Nephron progenitor cell (in vitro differentiated cells): ENCODE measurements at places on chromosomes 12 and 14.

- peak; percentile 17 for DNase-seq
These were observed 101.3 kb downstream of the PPM1A start for GRCh38 chr14:60350366-60350720.

DNA sequence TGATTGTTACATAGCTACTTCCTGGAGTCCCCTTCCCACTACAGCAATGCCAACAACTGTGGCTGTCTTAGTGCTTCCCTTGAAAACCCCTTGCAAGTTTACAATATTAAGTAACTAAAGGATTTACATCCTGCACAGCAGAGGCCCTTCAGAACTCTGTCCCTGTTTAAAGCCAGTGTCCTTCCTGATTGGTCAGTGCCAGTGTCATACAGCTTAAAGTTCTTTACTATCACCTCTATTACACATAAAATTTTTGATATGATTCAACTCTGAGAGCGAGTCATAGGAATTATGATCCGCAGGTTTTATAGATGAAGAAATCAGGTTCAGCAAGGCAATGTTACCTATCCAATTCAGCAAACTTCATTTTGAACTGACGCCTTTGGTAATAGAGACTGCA lies 91.4 kb upstream of the ALX1 start:
- no peak for DNase-seq

- no peak for DNase-seq
These were observed 940.2 kb downstream of the GALC start for GRCh38 chr14:87052646-87053225.

GRCh38 chr14:49924852-49925251 lies 32.0 kb downstream of the ARF6 start:
- no peak for DNase-seq

DNA sequence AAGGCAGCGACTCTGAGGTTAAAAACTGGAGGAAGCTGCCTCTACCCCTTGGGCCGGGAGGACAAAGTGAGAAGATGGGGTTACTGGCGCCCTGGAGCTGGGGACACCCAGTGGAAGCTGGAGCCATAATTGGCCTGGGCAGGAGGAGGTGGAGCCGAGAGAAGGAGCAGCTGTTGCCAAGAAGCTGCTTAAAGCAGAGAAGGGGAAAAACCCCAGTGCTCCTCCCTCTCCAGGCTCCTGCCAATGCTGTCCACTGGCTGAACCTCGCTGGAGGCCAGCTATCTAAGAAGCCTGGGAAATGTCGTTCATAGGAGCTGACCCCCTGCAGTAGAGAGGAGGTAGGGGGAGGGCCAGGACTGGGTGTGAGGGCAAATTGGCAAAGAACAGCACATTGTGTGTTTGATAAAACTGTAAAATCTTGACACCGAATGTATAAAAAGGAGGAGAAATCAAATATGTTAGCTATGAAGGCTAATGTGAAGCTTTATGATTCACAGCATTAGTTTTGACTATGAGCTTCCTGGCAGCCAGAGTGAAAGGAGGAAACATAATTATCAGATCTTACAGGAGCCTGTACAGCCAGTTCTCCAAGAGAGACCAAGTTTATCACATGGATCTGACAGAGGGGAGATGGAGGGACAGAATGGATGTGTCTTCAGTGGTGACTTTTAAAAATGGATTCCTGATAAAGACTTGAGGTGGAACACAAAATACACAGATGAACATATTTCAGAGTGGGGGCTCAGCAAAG lies 9.5 kb downstream of the HHIPL1 start:
- DNase-seq = no peak

DNA sequence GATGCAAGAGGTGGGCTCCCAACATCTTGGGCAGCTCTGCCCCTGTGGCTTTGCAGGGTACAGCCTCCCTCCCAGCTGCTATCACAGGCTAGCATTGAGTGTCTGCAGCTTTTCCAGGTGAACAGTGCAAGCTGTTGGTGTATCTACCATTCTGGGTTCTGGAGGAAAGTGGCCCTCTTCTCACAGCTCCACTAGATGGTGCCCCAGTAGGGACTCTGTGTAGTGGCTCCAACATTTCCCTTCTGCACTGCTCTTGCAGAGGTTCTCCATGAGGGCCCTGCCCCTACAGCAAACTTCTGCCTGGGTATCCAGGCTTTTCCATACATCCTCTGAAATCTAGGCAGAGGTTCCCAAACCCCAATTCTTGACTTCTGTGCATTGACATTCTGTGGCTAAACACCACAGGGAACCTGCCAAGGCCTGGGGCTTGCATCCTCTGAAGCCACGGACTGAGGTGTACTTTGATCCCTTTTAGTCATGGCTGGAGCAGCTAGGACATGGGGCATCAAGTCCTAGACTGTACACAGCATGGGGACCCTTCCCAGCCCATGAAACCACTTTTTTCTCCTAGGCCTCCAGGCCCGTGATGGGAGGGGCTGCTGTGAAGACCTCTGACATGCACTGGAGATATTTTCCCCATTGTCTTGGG lies 24.0 kb upstream of the SLC38A1 start:
- DNase-seq = no peak

GRCh38 chr14:39212693-39213092 lies 21.0 kb upstream of the MIA2 start:
- DNase-seq = no peak

DNA sequence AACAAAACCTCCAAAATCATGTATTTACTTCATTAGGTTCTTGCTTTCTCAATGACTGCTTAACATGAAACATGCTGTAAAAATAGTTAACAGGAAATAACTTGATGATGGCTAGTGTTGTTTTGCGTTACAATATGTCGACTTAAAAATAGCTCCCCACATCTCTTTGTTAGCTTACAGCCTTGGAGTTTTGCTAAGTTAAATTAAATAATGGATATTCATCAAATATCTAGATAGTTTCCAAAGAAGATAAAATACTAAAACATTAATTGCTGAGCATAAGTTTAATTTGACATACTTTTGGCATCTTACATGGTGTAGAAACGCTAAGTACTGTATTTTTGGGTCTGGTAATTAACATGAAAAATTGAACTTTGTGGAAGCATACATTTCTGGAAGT lies 500.6 kb upstream of the NOVA1 start:
- DNase-seq = no peak

DNA sequence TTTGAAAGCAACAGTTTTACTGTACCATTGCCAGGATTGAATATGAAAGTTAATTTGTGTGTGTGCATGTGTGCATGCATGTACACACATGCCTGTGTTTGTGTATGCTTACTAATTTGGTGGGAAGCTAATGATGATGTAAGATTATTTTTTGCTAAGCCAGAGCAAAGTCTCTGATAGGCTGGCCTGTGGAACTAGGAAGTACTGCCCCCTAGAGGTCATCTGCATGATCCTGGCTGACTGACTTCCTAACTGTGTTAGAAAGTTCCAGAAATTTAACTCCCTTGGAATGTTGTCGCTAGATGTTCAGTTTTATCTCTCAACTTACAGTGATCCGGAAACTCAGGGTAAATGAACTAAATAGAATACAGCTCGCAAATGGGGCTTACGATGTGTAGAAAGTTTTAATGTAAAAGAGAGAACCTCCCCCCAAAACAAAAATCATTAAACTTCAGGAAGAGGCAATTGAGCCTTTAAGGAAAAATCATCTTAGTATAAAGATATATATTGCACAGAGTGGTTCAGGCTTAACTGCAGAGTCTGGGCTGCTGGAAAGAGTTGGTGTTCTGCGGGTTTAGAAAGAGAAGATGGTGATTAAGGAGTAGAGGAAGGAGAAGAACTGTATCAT lies 34.3 kb upstream of the SLC38A1 start:
- no peak for DNase-seq

- no peak for DNase-seq
These were observed 19.4 kb downstream of the SRGAP1 start for GRCh38 chr12:63863658-63864453.

DNA sequence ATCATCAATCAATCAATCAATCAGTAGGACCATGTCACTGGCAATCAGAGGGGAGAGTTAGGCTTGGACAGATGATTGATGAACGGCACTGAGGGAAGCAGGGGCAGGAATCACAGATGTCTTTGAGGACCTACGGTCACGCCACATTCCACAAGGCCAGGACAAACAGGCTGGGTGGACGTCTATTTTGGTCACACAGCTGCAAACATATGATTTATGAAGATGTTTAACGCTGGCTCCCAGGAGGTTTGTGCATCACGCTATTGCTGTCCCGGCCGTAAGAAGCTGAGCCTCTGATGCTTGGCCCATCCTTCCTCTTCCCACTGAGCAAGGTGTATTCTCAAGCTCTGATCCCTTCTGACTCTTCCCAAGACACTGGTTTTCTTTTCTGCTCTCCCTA lies 160.8 kb downstream of the FOXN3 start:
- DNase-seq = no peak

- DNase-seq = no peak
These were observed 209.3 kb downstream of the AEBP2 start for GRCh38 chr12:19648591-19648990.

DNA sequence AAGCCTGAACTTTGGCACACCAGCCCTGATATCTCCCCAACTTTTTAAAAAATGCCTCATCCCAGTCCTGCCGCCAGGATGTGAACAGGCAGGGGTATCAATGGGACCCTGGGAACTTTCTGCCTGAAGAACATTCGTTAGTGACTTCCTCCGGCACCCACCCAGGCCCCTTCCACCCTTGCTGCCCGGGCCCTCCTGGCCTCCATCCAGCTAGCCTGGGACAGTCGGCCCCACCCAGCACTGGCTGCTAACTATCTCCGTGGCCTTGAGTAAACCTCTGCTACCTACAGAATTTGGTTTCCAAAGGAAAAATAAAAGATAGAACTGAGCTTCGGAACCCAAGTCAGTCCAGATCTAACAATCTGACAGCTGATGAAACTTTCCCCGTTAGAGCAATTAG lies 14.3 kb downstream of the SCARB1 start:
- DNase-seq = no peak

- no peak for DNase-seq
These were observed 44.2 kb upstream of the FOS start for GRCh38 chr14:75234173-75235115.

GRCh38 chr12:113845900-113846674 lies 120.0 kb downstream of the RBM19 start:
- no peak for DNase-seq

DNA sequence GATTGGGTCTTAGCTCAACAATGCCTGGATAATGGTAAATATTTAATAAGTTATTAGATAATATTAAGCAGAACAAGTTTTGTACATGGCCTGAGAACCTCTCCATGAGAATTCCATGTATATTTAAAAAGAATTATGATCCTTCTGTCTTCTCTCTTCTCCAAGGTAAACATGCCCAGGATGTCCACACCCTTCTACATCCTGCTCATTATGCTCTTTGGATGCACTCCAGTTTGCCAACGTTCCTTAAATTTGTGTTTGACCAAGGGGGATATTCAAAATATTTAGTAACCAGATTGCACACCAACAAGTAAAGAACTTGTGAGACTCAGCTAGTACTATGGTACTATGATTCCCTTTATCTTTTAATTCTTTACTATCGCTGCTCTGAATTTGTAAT lies 44.8 kb upstream of the ERGIC2 start:
- no peak for DNase-seq

DNA sequence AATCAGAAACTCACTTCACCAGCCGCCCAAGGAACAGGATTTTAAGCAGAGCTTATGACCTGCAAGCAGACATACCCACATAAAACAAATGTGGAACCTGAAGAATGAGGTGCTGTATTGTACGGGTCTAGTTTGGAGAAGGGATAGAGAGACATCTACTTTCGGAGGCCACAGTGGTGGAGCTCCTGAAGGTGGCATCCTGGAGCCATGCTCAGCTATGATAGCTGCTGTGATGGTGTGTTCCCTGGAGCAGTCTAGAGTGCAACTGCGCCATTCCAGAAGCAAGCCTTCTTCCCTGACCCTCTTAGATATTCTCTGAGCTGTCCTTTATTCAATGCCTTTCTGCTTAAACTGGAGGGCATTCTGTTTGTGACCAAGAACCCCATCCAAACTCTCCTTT lies 402.6 kb downstream of the FUT8 start:
- DNase-seq = no peak

GRCh38 chr12:114269153-114269552 lies 136.8 kb downstream of the TBX5 start:
- no peak for DNase-seq

DNA sequence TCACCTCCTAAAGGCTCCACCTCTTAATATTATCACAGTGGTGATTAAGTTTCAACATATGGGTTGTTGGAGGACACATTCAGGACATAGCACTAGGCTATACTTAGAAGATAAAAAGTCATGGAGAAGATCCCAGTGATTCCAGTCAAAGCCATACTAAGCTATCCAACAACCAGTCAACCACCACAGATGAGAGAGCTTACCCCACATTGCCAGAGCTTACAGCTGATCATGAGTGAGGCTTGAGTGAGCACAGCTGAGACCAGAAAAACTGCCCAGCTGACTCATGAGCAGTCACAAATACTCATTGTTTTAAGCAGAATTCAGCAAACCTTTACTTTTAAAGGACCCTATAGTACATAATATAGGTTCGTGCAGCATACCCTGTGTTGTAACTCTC lies 85.1 kb downstream of the DRAM1 start:
- no peak for DNase-seq

DNA sequence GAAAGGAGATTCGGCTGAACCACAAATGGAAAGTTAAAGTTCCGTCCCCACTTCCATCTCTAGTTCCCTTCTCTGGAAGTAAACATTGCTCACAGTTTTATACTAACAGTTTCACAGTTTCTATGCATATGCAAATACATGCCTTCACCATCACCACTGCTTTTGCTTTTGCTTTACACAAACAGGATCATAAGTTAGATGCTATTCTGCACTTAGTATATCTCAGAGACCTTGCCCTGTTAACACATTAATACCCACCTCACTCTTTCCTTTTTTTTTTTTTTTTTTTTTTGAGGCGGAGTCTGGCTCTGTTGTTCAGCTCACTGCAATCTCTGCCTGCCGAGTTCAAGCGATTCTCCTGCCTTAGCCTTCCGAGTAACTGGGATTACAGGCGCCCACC lies 890 bp downstream of the TEP1 start:
- no peak for DNase-seq

DNA sequence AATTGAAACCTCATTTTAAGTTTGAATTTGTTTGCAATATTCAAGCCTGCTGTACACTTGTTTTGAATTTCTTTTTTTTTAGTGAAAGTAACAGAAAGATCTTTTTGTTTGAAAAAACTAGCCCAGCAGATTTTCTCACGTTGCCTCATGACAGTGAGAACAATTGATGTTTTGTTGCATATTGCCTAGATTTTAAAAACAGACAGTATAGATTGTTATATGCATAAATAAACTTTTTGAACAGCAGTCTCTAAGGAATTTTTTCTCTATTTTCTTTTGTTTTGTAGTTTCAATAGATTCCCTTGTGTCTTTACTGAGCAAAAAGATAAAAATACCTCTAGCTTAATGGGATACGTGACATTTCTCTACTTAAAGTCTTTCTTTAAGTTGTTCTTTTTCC lies 15.4 kb downstream of the OR6C6 start:
- no peak for DNase-seq
